D721Med (cell line): ENCODE measurements at places on chromosomes 1 and 21.

GRCh38 chr1:63669151-63669961 lies 76.1 kb downstream of the PGM1 start:
- no peak for DNase-seq

DNA sequence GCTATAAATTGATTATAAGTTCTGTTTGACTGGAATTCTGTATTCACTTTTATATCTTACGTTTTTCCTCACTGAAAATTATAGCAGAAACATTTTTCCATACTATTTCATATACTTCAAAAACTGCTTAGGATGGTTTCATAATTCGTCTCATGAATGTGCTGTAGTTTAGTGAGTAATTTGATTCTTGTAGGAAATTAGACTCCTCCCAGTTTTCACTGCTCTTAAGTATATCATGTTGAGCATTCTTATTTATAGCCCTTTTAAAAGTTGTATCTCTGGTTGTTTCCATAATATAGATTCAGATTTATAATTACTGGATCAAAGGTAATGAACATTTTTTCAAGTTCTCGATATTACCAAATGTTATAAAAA lies 250.6 kb downstream of the FMN2 start:
- DNase-seq: no peak

- no peak for DNase-seq
These were observed 90.5 kb downstream of the SPATA17 start for GRCh38 chr1:217721692-217722091.

DNA sequence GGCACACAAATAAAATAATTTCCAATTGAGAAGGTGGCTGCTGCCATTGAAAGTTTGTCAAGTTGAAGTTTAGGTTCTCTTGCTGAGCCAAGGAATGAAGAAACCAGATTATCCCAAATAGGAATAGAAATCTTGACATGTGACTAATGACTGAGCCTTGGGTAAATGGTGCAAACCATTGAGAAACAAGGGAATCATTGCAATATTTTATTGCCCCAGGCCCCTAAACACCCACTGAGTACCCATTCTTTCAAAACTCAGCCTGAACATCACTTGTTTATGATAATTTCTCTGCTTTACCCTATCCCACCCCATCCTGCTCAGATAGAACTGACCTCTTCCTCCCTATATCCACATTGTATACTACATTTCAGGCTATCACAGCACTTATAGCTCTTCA lies 46.6 kb upstream of the VTCN1 start:
- no peak for DNase-seq

- no peak for DNase-seq
These were observed 332 bp downstream of the KCNJ6 start for GRCh38 chr21:37915941-37916309.

GRCh38 chr1:46549697-46550681 lies 1.5 kb downstream of the KNCN start:
- no peak for DNase-seq

GRCh38 chr1:165698761-165699052 lies 345 bp upstream of the ALDH9A1 start:
- no peak for DNase-seq

- no peak for DNase-seq
These were observed 58.8 kb downstream of the WARS2 start for GRCh38 chr1:119081700-119082099.

DNA sequence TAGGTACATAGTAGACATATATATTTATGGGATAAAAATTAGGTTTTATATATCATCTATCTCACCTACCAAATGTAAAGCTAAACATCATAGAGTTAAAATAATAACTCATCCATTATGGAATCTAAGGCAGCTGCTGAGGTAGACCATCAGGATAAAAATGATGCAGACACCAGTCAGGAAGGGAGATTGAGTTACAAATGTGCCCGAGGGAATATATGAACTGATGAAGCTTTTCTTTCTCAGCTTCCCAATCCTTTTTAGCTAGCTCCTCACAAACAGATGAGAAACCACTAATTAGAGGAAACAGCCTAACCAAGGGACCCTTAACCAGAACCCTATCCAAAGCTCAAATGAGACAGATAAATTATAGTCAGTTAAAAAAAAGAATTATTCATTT lies 20.9 kb downstream of the TTLL7 start:
- no peak for DNase-seq

DNA sequence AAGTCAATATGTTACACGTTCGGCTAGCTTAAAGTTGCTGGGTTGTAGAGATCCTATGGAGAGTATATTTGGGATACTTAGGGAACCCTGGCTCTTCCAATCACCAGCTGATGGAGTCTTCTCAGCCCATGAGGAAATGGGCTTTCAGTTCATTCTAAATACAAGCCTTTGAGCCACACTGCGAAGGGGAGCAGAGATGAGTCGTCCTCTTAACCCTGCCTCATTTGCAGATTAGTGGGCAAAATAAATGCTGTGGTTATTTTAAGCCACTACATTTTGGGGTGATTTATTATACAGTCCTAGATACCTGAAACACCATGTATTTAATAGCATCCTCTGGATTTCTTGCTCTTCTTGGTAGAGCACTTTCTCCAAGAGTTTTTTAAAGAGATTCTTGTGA lies 19.0 kb upstream of the VCAM1 start:
- DNase-seq: no peak

DNA sequence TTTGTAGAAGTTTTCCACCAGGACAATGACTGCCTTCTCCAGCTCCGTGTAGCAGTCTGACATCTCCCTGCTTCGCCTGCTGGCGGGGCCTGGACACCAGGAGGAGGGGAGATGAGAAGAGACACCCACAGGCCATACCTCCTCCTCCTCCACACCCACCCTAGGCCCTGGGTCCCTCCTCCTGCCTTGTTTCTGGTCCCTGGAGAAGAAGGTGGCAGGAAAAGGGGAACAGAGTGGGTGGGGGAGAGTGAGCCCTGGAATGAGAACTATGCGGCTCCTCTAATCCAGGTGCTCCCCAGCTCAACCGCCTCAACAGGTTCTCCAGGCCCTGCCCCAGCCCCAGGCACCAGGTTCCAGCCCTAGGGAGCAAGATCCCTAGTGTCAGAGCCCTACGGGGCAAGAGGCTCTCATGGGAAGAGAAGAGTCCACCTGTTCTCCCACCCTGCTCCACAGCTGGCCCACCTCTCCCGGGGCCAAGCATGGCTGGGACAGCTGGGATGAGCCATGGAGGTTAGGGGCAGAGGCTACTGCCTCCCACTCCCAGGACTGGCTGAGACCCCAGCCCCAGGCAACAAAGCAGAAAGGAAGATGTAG lies 4.8 kb downstream of the S100A16 start:
- DNase-seq: no peak

- DNase-seq: no peak
These were observed 143.9 kb downstream of the NOS1AP start for GRCh38 chr1:162213281-162213912.

DNA sequence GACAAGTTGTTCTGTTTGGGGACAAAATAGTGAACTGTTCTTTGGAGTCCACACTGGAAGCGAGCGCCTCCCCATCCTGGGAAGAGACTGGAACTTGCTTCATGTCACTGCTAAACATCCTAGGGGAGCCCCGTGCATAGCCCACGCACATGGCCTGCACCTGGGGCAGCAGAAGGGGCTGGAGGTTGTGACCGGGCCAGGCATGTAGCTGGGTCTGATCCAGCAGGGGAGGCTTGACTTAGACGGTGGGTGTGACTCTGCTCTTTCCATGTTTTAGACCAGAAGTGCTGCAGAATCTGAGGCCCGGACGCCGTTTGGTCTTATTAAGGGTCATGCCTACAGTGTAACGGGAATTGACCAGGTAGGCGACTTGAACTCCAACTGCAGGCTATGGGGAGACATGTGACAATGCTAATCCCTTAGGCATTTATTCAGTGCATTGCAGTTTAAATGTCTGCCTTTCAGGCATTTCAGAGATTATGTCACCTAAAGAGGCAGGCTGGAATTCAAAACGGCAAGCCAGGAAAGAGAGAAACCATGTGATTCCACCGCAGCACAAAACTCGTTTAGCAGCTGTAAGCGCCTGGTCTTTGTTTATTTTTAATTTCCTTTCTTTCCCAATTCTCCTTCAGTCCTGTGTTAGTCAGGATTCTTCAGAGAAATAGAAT lies 21.8 kb downstream of the CAPN9 start:
- DNase-seq: no peak

- no peak for DNase-seq
These were observed 116.2 kb downstream of the CENPF start for GRCh38 chr1:214719207-214719606.

- no peak for DNase-seq
These were observed 75.2 kb upstream of the B3GALT5 start for GRCh38 chr21:39537571-39537970.

GRCh38 chr1:63230722-63231121 lies 91.6 kb upstream of the FOXD3 start:
- no peak for DNase-seq

DNA sequence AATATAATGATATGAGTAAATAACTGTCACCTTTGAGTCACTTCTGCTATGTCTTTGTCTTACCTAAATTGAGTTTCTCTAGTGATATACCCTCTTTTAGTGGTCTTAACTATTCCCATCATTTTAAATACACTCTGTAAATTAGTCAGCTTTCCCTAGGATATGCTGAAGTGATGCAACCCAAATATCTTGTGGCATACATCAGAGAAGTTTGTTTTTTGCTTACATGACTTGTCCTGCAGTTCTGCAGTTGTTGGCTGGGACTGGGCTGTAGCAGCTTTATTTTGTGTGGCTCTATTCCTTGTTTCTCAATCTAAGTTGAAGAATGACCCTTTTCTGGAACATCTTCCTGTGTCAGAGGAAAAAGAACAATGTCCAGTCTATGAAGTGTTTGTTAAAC lies 76.4 kb downstream of the TTC3 start:
- DNase-seq: no peak

DNA sequence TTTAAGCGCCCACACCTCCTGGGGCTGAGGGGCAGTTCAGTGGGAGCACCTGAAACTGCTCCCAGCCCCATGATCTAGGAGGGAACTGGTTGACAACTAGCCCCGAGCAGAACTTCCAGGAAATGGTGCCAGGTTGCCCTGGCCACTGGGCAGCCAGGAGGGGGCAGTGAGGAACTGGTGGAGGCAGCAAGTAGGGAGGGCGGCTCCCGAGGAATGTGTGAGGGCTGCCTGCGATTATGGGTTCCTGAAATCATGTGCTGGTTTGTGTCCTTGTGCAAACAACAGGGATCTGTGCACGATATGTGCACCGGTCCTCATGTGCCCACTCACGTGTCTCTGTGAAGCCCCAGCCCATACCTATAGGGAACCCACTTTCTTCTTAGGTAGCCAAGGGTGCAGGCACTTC lies 9.9 kb downstream of the GPR3 start:
- no peak for DNase-seq

DNA sequence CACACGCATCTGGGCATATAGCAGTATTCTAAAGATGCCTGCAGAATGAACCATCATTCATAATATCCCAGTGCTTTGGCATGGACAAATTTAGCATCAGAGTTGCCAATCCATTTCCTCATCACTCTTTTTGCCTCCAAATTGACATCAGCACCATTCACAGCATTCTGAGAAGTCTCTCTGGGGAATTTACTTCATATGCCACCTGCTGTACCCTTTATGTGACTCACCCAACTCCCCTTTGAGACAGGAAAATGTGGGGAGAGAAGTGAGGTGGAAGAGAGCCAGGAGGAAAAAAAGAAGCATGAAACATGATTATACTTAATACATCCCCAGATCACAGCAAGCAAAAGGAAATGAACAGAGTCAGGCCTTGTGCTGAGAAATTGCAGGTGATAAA lies 37.4 kb downstream of the RAB3B start:
- DNase-seq: no peak

DNA sequence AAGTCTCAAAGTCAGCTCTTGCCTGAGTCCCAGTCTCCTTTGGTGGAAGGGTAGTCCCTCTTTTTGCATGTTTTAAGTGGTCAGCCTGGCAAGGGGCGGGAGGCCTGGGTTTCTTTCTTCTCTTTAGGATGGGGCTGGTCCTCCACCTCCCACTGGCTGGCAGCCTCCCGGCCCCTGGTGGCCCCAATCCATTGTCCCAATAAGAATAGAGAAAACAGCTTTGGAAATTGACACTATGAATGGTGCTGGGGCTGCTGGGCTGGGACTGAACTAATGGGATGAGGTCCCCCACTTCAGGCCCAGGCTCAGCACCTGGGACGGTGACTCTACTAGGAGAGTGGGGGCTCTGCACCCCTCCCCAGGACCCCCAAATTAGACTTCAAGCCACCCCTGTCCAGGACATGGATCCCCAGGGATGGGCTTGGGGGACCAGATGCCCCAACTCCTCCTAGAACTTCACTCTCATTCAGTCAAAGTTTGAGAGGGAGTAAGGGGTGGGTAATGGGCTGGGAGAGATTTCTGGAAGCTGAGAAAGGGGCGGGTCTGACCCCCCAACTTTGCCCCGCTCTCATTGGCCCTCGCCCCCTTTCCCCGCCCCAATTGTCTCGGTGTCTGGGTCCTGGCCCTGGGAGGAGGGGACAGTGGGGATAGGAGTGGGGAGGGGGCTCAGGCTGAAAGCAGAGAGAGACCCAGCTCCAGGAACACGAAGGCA lies 18.2 kb downstream of the SLC27A3 start:
- DNase-seq: no peak

DNA sequence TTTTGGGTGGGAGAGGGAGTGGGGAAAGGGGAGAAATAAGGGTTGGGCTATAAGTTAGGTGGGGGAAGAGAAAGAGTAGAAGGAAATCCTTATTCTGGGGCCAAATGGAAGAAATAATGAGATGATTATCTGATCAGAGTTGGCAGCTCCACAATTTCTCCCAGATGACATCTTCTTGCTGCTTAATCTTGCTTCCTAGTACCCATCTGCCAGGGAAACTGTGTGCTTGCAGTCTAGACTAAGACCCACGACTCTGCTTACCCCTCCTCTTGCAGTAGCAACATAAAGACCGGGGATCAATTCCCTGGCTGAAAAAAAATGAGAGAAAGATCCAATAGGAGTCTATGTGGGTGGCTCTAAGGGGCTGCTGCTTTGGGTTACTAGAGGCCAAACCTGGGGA lies 95.6 kb downstream of the PAPPA2 start:
- no peak for DNase-seq

DNA sequence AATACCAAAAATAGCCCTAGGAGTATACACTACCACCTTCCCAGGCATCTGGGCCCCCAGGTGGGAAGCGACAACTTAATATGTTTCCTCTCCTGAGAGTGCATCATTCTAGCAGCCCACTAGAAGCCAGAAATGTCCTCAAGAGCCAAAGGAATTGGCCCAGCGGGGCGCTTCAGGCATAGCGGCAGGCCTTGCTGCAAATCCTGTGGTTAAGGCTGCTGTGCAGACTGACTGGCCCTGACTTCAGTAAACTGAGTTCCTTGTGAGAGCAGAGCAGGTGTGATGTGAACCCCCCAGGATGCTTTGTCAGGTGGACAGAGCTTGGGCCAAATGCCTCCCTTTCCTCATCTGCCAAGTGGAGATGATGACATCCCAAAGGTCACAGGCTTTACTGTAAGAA lies 29.7 kb upstream of the LDLRAP1 start:
- DNase-seq: no peak

- DNase-seq: no peak
These were observed 84.9 kb downstream of the GREM2 start for GRCh38 chr1:240527086-240527485.

- no peak for DNase-seq
These were observed 27.1 kb upstream of the SNX27 start for GRCh38 chr1:151584780-151585179.

- DNase-seq: no peak
These were observed 820.9 kb upstream of the ADGRL4 start for GRCh38 chr1:79827446-79827845.
